ENCODE measurements at places on chromosomes 12 and 14.

- H3K4me3 ChIP-seq: peak overlapping the region; percentile 91
- peaks cover 88% of the 10 kb centered on the region for H3K4me1 ChIP-seq
- H3K27me3 ChIP-seq: no peaks in the 10 kb centered on the region
- peak; percentile 63 for DNase-seq
Observed at GRCh38 chr14:22549981-22550673, 38.9 kb downstream of the DAD1 start.

- peak overlapping the region; percentile 38 for H3K27ac ChIP-seq
- H3K4me1 ChIP-seq: peaks cover 17% of the 10 kb centered on the region
- H3K36me3 ChIP-seq: no peaks in the 10 kb centered on the region
- peaks cover 48% of the 10 kb centered on the region for H3K27me3 ChIP-seq
- H3K4me3 ChIP-seq: peak overlapping the region; percentile 83
- DNase-seq: peak; percentile 10
Observed at GRCh38 chr14:52950410-52950897, 396 bp downstream of the FERMT2 start.

- no peaks in the 10 kb centered on the region for H3K27me3 ChIP-seq
- DNase-seq: no peak
- H3K4me1 ChIP-seq: peaks cover 64% of the 10 kb centered on the region
- H3K4me3 ChIP-seq: no peak overlapping the region
- H3K36me3 ChIP-seq: peaks cover 12% of the 10 kb centered on the region
- H3K27ac ChIP-seq: peak overlapping the region; percentile 85
Observed at GRCh38 chr14:91829511-91829910, 37.8 kb downstream of the TC2N start.

DNA sequence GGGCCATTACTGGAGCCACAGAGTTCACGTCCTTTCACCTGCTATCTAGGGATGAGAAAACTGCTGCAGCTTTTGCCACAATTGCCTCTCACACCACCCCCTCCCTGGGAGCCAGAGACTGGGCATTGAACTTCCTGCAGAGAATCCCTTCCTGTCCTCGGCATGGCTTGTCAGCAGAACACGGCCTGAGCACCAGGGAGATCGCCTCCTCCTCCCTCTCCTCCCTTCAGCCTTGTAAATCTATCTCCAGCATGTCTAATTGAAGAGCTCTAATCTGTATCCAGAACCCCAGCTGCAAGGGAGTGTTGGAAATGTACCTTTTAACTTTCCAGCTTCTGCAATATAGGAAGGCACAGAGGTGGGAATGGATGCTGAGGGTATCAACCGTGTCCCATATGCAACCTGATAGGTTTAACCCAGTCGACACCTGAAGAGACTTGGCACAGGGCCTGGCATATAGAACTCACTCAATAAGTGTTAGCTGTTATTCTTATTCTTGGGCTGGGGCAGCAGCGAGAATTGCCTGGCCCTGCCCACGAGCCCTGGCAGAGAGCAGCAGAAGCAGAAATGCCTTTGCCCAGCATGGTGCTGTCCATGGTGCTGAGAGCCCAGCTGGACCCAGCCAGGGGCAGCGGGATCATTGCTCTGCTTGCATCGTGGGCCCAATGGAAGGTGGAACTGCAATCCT lies 26.8 kb downstream of the TMEM63C start:
- peak; percentile 34 for DNase-seq
- H3K36me3 ChIP-seq: no peaks in the 10 kb centered on the region
- no peak overlapping the region for H3K27ac ChIP-seq
- H3K27me3 ChIP-seq: peaks cover 34% of the 10 kb centered on the region
- peaks cover 2% of the 10 kb centered on the region for H3K4me1 ChIP-seq
- no peak overlapping the region for H3K4me3 ChIP-seq

GRCh38 chr14:69687606-69688298 lies 76.4 kb downstream of the SUSD6 start:
- no peak for DNase-seq
- H3K4me1 ChIP-seq: peaks cover 55% of the 10 kb centered on the region
- H3K27me3 ChIP-seq: no peaks in the 10 kb centered on the region

GRCh38 chr14:102085948-102086708 lies 716 bp downstream of the HSP90AA1 start:
- peaks cover 78% of the 10 kb centered on the region for H3K36me3 ChIP-seq
- no peaks in the 10 kb centered on the region for H3K27me3 ChIP-seq
- peak; percentile 72 for DNase-seq
- peak overlapping the region; percentile 72 for H3K27ac ChIP-seq
- H3K4me3 ChIP-seq: peak overlapping the region; percentile 94
- peaks cover 60% of the 10 kb centered on the region for H3K4me1 ChIP-seq

GRCh38 chr14:32824195-32824594 lies 114.5 kb upstream of the NPAS3 start:
- no peak overlapping the region for H3K27ac ChIP-seq
- H3K4me3 ChIP-seq: no peak overlapping the region
- no peaks in the 10 kb centered on the region for H3K36me3 ChIP-seq
- no peak for DNase-seq

- H3K36me3 ChIP-seq: peaks cover 7% of the 10 kb centered on the region
- H3K4me1 ChIP-seq: peaks cover 11% of the 10 kb centered on the region
- no peak for DNase-seq
- no peak overlapping the region for H3K4me3 ChIP-seq
Observed at GRCh38 chr14:105337966-105338741, 23.6 kb downstream of the PACS2 start.

GRCh38 chr12:71160585-71160984 lies 2.8 kb upstream of the TSPAN8 start:
- H3K36me3 ChIP-seq: no peaks in the 10 kb centered on the region
- H3K27ac ChIP-seq: no peak overlapping the region
- H3K4me3 ChIP-seq: no peak overlapping the region
- H3K4me1 ChIP-seq: no peaks in the 10 kb centered on the region
- DNase-seq: no peak

GRCh38 chr14:104138718-104139459 lies 502 bp downstream of the KIF26A start:
- no peaks in the 10 kb centered on the region for H3K36me3 ChIP-seq
- H3K4me3 ChIP-seq: no peak overlapping the region

DNA sequence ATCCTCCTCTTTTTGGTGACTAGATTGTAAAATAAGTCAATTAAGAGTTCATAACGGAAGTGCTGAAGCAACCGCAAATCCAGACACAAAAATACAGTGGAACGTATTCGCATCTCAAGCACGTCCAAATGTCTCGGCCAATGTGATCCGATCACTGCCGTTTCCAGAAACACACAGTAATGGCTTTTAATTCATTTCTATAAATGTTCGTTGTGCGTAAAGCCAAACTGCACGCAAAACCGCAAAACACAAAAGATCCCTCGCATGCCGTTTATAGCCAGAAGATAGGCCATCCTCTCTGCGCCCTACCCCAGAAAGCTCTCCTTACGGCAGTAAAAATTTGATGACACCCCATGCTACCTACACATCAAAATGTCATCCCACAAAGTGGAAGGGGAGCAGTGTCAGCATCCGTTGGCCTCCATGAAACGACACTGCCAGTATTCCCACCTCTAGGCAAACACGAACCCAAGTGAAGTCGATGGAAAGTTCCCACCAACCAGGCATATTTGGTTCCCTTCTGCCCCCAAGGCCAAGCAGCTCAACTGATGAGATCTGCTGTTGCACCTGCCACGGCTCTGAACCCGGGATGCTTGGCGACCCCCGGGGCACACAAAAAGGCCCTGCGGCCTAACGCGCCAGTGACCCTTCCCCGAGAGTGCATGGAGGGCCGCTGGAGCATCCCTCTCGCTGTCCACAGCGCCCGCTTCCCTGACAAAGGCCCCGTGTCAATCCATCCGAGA lies 1.4 kb downstream of the HECTD4 start:
- H3K27ac ChIP-seq: peak overlapping the region; percentile 81
- peaks cover 28% of the 10 kb centered on the region for H3K4me1 ChIP-seq
- H3K27me3 ChIP-seq: no peaks in the 10 kb centered on the region

DNA sequence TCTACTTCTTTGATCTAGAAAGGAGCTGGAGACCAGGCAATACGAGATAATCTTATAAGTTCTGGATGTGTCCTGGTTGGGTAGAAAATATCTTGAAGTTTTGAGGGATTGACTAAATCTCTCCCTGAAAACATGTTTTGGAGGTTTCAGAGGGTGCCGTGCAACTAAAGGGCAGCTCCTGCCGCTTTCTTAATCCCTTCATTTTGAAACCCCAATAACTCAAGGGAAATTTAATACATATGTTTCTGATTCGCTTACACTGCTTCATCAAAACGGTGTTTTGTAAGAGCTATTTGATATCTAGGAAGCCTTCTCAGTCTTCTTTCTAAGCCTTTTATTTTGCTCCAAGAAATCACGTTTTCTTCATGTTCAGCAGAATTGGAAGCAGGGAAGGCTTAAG lies 129.0 kb downstream of the ASCL1 start:
- H3K36me3 ChIP-seq: no peaks in the 10 kb centered on the region
- no peak overlapping the region for H3K27ac ChIP-seq
- no peak for DNase-seq

- H3K4me3 ChIP-seq: no peak overlapping the region
- H3K36me3 ChIP-seq: no peaks in the 10 kb centered on the region
- no peak overlapping the region for H3K27ac ChIP-seq
- no peak for DNase-seq
- H3K27me3 ChIP-seq: peaks cover 23% of the 10 kb centered on the region
Observed at GRCh38 chr12:15273896-15274295, 48.4 kb upstream of the PTPRO start.

DNA sequence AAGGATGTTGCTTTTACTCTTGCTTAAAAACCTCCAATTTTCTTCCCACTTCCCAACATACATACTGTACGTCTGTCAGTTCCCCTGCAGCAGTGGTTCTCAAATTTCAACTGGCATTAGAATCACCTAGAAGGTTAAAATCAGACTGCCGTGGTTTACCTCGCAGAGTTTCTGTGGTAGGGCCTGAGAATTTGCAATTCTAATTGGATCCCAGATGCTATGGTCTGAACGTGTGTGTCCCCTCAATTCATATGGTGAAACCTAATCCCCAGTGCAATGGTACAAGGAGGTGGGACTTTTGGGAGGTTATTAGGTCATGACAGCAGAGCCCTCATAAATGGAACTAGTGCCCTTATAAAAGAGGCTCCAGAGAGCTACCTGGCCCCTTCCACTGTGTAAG lies 226.9 kb downstream of the CRADD start:
- no peak overlapping the region for H3K27ac ChIP-seq
- H3K4me3 ChIP-seq: no peak overlapping the region
- H3K36me3 ChIP-seq: peaks cover 3% of the 10 kb centered on the region
- no peaks in the 10 kb centered on the region for H3K27me3 ChIP-seq

- peak overlapping the region; percentile 49 for H3K27ac ChIP-seq
- peak overlapping the region; percentile 49 for H3K4me3 ChIP-seq
- H3K36me3 ChIP-seq: peaks cover 7% of the 10 kb centered on the region
- H3K4me1 ChIP-seq: no peaks in the 10 kb centered on the region
- no peaks in the 10 kb centered on the region for H3K27me3 ChIP-seq
Observed at GRCh38 chr12:89280833-89281538, 71.3 kb downstream of the DUSP6 start.

DNA sequence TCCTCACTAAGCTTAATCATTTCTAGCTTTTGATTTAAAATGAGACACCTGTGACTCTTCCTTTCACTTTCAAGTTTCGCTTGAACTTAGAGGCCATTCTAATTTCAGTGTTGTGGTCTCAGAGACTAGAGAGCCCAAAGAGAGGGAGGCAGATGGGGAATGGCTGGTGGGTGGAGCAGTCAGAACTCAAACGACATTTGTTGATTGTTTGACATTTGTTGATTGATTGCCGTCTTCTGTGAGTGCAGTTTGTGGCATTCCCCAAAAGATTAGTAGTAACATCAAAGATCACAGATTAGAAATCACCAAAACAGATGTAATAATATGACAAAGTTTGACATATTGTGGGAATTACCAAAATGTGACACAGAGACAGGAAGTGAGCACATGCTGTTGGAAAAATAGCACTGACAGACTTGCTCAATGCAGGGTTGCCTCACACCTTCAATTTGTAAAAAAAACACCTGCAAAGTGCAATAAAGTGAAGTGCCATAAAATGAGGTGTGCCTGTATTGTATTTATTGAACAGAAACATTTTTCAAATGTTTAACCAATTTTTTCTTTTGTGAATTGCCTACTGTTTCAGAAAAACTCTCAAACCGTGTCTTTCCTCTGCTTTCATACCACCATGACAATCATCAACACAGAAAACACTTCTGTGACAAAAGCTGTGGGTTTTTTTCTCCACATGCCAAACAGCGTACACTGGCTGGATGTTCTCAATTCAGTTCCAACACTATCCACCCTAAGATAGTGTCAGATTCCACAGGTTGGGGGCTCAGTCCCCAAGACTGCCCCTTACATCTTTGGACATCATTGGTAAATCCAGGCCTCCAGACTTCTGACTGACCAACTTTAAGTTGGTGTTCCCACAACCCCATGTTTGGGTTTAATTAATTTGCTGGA lies 376.3 kb upstream of the RGS6 start:
- peak overlapping the region; percentile 81 for H3K4me3 ChIP-seq
- H3K27me3 ChIP-seq: no peaks in the 10 kb centered on the region
- H3K27ac ChIP-seq: peak overlapping the region; percentile 94

DNA sequence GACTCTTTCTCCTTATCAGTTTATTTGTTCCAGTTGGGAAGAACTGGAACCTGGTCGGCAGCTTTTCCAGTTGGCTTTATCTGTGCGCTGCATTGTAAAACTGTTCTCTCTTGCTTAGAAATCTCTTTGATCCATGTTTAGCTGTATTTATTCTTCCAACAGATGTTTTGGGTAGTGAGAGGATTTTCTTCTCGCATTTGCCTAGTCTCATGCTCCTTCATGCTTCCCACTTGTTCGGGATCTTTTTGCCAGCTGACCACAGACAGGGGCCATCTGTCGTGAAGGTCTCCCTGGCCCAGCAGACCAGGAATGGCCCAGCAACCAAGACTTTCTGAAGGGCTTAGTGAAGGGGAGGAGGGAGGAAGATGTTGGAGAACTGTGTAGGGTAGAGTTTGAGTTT lies 21.6 kb downstream of the NTF3 start:
- H3K4me1 ChIP-seq: no peaks in the 10 kb centered on the region
- no peak overlapping the region for H3K4me3 ChIP-seq
- no peak for DNase-seq
- H3K27ac ChIP-seq: no peak overlapping the region
- H3K36me3 ChIP-seq: no peaks in the 10 kb centered on the region

- H3K4me3 ChIP-seq: peak overlapping the region; percentile 95
- H3K36me3 ChIP-seq: peaks cover 45% of the 10 kb centered on the region
- H3K27ac ChIP-seq: peak overlapping the region; percentile 95
Observed at GRCh38 chr14:73713206-73713802, 880 bp downstream of the PNMA1 start.

GRCh38 chr12:122974892-122975789 lies at the start of gene OGFOD2:
OGFOD2 (plus strand) TSS chr12:122975244; CDS start chr12:122975252, 8 bp downstream.
- peak within 1 kb of the TSS; percentile 98 for H3K4me3 ChIP-seq
- peaks cover 22% of the 10 kb centered on the region for H3K4me1 ChIP-seq
